ENCODE measurements at places on chromosomes 5 and 9. TPM values are rescaled to one million over a fixed set of nuclear protein-coding genes. Genes with fewer than 3 reads are reported as not detected.

INSL4 gene
- not detected for total RNA-seq

FRRS1L gene
- 0.10 TPM for total RNA-seq

GRCh38 chr9:109843641-109844040 is 63.6 kb downstream of the PALM2AKAP2 start:
- DNase-seq, result no peak

- DNase-seq, result no peak
Observed at GRCh38 chr5:42840842-42841567, 29.3 kb upstream of the SELENOP start.

GRCh38 chr5:69334793-69335268 is 2.2 kb upstream of the CCDC125 start:
- DNase-seq, result peak; percentile 5
